ENCODE measurements at places on chromosomes 3 and 15.

DNA sequence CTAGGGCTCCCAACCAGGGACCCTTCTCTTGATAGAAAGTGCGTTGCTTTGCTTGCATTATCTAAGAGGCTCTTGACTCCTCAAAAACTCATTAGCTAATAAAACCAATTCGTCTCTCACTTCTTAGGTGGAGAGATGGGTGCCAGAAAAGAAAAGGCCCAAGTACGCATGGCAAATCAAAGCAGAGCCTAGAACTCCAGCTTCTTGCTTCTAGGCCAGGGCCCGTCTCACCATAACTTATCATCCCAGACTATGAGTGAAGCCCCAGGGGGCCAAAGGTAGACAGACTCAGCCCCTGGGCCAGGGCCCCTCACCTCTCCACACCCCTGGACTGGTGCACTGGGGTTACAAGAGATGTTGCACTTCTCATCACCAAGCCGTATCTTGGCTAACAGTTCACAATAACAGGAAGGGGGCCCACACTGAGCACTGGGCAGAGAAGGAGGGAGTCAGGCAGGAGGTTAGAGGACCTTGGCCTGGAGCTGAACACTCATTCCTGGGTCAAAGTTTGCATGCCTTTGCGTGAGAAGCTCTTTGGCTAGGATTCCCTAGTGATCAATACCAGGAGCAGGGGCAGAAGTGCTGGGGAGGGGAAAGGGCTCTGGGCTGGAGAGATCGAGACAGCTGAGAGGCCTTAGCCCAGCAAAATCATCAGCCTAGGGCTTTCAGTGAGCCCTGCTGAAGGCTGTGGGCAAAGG is 5.4 kb upstream of the CYP1A1 start:
- DNase-seq, result no peak

DNA sequence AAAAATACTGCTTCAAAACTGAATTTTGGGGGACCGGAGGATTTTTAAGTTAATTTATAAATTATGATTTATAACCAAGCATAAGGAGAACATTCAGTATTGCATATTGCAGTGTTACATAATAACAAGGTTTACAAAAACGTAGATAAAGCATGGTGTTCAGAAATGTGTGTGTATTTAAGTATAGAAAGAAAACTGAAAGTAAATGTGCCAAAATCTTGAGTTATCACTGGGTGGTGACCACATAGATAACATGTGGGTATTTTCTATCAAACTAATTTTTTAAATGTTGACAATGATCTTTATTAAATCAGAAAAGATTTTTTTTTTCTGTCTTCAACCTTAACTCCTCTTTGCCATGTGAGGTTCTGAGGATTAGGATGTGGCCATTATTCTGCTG is 32.6 kb downstream of the EIF2AK4 start:
- peak; percentile 14 for DNase-seq

- DNase-seq, result no peak
These were observed 13.2 kb upstream of the PODXL2 start for GRCh38 chr3:127615631-127616305.

- DNase-seq, result no peak
These were observed 148.1 kb downstream of the WDR72 start for GRCh38 chr15:53611145-53611920.

DNA sequence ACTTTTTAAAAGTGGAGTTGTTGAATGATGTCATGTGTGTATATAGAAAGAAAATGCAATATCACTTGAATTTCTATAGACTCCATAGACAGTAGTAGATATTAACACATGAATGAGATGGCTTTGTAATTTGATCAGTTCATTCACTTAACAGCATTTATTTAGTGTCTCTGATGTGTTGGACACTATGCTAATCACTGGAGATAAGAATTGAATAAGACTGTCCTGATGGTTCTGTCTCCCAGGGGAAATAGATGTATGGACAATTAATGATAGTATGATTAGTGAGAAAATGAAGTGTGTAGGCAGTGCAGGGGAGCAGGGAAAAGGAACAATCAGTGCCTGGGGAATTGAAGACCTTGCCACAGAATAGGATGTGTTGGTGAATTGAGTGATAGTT is 72.9 kb downstream of the RIOX2 start:
- DNase-seq, result no peak

- DNase-seq, result no peak
These were observed 13.8 kb upstream of the PLD1 start for GRCh38 chr3:171824116-171824515.

GRCh38 chr3:10707400-10708215 is 108.4 kb upstream of the SLC6A11 start:
- no peak for DNase-seq
